Breast epithelium (tissue), 4 donors: ENCODE measurements at places on chromosomes 1 and 21.
A peak's percentile ranks its signal among the peaks of the same experiment; 100 is the strongest.

GRCh38 chr21:42039911-42040351, 29.8 kb upstream of the ZBTB21 start:
- no peak overlapping the region for H3K4me3 ChIP-seq
- no peaks in the 10 kb centered on the region for H3K4me1 ChIP-seq
- H3K36me3 ChIP-seq, result no peaks in the 10 kb centered on the region

DNA sequence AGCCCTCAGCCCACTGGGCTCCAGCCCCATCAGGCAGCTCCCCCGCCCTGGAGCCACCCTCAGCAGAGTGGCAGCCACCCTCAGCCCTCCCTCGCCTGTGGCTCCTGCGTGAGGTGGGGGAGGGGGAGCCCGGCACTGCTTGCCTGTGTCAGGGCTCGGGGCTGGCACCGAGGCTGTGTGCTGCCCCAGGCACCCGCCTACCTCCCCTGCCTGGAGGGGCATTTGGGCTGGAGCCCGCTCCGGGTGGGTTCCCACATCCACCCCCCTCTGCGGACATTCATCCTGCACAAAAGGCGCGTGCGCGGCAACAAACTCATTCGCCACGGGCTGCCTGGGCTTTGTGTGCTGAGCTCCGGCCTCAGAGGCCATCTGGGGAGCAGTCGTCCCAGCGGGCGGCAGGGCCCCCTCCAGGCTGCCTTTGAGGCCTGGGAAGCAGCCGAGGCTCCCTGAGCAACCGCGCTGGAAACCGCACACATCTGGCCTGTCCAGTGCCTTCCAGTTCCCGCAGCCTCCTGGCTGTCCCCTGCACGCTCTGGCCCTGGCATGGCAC, 12.6 kb upstream of the TNFRSF14 start:
- peaks cover 15% of the 10 kb centered on the region for H3K27me3 ChIP-seq
- no peak for DNase-seq
- H3K4me3 ChIP-seq, result no peak overlapping the region
- peaks cover 27% of the 10 kb centered on the region for H3K4me1 ChIP-seq

- H3K27me3 ChIP-seq, result no peaks in the 10 kb centered on the region
- H3K4me1 ChIP-seq, result no peaks in the 10 kb centered on the region
Observed at GRCh38 chr1:159123587-159123986, 47.0 kb upstream of the AIM2 start.

GRCh38 chr1:143497374-143497747, 474.4 kb downstream of the FAM72C start:
- H3K4me3 ChIP-seq, result peak overlapping the region; percentile 16
- no peaks in the 10 kb centered on the region for H3K27me3 ChIP-seq
- no peak for DNase-seq
- H3K4me1 ChIP-seq, result no peaks in the 10 kb centered on the region

- H3K36me3 ChIP-seq, result no peaks in the 10 kb centered on the region
- DNase-seq, result no peak
- no peaks in the 10 kb centered on the region for H3K27me3 ChIP-seq
- H3K27ac ChIP-seq, result no peak overlapping the region
- no peak overlapping the region for H3K4me3 ChIP-seq
Observed at GRCh38 chr1:245898581-245898980, 608.5 kb downstream of the SMYD3 start.

DNA sequence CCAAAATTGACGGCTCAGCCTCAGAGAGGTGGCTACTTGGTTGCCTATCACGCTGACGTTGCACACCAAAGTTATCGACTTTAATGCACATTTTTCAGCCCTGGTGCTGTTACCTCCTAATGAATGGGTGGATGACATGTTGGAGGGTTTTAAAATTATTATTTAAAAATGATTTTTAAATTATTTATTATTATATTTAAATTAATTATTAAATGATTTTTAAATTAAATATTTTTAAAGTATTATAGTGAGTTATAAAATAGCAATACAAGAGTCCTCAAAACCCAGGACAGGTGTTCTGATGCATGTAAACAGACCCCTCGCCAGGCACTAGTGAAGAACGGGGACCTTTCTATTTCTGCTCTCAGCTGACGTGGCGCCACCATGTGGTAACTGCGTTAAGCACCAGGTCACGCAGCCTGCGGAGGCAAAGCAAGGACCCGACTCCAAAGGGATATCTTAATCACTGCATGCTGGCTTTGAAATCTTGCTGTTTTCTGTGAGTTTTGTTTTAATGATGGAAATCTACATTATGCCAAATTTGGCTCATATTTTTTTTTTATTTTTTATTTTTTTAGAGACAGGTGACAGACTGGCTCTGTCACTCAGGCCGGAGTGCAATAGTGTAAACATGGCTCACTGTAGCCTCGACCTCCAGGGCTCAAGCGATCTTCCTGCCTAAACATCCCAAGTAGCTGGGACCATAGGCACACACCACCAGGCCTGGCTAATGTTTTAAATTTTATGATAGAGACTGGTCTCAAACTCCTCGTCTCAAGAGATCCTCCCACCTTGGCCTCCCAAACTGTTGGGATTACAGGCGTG, 22.6 kb downstream of the CASP9 start:
- H3K36me3 ChIP-seq, result no peaks in the 10 kb centered on the region
- no peaks in the 10 kb centered on the region for H3K4me1 ChIP-seq
- no peak overlapping the region for H3K4me3 ChIP-seq
- no peaks in the 10 kb centered on the region for H3K27me3 ChIP-seq
- DNase-seq, result no peak

DNA sequence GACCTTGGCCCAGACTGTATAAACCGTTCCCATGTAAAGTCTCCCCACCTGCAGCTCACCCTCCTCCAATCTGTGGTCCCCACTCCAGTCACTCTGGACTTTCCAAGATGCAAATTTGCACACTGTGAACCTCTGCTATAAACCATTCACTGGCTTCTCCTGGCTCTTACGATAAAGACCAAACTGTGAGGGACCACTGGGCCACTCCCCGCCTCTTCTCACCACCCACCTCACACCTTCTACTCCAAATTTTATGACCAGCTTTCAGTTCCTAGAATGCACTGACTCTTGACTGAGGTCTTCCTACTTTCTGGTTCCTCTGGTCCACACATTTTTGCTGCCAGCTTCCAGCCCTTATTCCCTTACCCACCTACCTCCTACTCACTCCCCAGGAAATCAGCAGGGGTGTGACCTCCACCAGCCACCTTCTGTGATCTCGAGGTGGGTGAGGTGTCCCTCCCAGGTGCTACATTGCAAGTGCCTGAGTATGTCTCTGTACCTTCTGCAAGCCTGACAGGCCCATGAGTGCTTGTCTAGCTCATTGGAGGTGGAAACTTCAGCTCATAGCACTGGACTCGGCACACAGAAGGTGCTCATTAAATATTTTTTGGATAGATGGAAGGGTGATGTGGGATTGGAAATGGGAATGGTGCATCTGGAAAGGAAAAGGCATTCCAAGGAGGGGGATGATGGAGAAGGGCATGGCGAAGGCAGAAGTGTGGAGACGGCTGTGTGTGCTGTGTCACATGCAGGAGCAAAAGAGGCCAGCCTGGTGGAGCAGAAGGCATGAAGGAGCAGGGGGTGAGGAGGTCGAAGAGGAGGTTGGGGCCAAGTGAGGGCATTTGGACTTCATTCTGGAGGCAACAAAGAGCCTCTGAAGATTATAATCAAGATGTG, 15.6 kb upstream of the CSF1 start:
- H3K27me3 ChIP-seq, result no peaks in the 10 kb centered on the region
- no peak overlapping the region for H3K4me3 ChIP-seq
- H3K36me3 ChIP-seq, result no peaks in the 10 kb centered on the region
- no peak for DNase-seq
- H3K4me1 ChIP-seq, result no peaks in the 10 kb centered on the region
